ENCODE measurements at places on chromosomes 1 and 21.

- no peak for DNase-seq
Measured at GRCh38 chr1:21238141-21238800, 52.0 kb downstream of the ECE1 start.

- DNase-seq: peak; percentile 36
Measured at GRCh38 chr1:201361652-201362504, 15.6 kb downstream of the TNNT2 start.

DNA sequence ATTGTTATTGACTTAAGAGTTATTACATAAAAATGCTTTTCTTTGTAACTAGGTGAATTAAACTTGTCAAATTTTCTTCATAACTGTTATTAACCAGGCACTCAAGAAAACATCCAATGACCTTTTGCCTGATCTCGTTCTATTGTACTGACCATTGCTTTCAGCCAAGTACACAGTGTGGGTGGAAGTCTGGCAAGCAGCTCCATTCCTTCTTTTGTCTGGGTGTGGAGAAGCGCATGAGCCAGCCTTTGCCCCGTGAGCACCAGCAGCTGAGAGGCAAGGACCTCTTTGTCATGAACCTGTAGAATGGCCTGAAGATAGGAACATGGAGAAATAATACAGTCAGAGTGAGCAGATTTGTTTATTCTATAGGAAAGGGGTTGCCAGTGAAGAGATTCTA lies 57.5 kb downstream of the IARS2 start:
- DNase-seq: no peak

DNA sequence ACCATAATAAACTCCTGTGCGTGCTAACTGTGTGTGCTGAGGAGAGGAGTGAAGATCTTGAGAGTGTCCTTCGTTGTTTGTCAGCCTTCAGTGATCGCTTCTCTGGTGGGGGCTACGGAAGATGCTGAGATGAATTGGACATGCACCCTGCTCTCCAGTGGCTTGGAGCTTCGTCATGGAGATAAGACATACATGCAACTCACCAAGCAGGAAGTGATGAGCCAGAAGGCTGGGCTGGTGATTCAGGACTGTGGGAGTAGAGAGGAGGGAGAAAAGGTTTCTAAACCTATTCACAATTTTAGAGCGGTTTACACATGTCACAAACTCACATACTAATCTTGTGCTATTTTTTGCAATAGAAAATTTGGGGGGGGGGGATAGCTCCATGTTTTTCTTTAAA lies 128.9 kb upstream of the ADAR start:
- no peak for DNase-seq

GRCh38 chr1:154502744-154503115 lies 518 bp upstream of the SHE start:
- no peak for DNase-seq

GRCh38 chr1:29425631-29426030 lies 189.3 kb downstream of the PTPRU start:
- no peak for DNase-seq

GRCh38 chr1:156461781-156462647 lies 38.6 kb downstream of the MEF2D start:
- no peak for DNase-seq

GRCh38 chr1:209319549-209319948 lies 264.0 kb upstream of the CAMK1G start:
- no peak for DNase-seq

DNA sequence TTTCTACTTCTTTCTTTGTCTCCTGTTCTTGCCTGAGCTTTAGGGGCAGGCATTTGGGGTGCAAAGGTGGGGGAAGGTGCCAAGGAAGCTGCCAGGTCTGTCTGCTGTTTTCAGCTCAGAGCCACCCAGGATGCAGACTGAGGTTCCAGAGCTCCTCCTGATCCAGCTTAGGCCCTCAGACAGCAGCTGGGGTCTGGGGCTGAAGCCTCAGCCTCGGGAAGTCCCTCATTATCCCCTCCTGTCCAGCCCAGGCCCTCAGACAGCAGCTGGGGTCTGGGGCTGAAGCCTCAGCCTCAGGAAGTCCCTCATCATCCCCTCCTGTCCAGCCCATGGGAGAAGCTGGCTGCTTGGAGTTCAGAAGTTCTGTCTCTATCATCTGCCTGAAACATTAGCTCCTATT lies 257.7 kb upstream of the CSF3R start:
- DNase-seq: no peak

DNA sequence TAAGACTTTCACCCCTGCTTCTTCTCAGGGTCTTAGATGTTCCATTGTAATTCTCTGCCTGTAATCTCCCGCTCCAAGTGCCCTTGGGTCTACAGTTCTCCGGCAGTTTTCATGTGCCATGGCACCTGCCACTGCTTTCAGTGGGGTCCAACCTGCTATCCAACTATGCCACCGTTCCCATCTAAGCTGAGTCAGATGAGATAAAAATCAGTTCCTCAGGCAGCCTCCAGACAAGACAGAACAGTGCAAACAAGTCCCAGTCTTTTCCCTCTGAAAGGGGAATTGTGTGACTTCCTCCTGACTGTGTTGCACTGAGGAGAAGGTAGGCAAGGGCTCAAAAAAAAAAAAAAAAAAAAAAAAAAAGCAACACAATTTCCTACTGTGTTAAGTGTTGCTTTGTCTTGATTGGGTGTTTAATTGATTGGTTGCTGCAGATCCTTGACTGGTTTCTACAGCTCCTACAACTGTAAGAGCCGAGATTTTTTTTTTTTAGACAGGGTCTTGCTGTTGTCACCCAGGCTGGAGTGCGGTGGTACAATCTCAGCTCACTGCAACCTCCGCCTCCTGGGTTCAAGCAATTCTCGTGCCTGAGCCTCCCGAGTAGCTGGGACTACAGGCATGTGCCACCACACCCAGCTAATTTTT lies 50.7 kb downstream of the EBNA1BP2 start:
- no peak for DNase-seq
